ENCODE measurements at places on chromosomes 3 and 15. TPM values are rescaled to one million over a fixed set of nuclear protein-coding genes. Genes with fewer than 3 reads are reported as not detected.

DNA sequence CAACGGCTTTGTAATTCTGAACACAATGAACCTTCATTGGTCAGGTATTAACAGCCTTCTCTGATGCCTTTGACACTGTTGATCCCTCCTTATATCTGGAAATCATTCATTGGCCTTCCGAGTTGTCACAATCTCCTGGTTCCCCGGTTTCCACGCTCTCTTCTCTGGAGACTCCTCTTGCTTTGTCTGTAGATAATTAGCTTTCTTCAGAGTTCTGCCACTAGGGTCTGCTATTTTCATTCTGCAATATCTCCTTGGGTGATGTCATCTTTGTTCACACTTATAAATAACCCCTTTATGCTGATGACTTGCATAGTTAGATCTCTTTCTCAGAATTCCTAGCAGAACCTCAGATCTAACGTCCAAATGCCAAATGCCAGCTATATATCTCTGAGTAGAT, 583.8 kb upstream of the ZNF717 start:
- no peak for DNase-seq

DNA sequence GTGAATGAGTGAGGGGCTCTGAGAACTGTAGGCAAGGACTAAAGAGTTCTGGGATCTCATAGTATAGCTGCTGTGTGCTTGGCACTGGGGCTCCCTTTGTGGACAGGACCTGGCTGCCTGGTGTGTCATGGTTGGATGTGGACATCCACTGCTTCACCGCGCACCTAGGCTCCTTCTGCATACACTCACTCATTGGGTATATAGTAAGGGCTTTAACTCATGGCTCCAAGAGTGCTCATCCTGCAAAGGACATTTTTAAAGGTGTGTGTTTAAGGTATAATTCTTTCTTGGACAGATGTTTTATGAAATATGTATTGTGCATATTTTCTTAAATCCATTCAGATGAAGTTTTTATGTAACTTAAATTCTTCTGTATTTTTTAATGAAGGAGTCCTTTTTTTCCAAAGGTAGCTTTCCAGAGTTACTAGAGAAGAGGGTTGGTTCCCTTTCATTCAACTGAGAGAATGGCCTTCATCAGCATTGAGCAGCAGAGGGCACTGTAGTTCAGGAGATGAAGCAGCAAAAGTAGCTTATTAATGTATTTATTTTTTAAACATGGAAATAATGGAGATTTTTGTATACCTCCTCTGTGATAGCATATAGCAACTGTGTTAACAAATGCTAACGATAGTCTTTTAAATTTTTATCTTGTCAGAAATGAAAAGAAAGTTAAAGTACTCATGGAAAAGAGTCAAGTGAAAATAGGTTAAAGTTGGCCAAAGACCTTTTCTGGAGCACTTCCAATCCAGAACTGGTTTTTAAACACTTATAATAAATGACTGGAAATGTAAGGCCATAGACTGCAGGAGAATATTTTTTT, 25.2 kb downstream of the OXNAD1 start:
- DNase-seq, result peak; percentile 49

GRCh38 chr3:15241341-15241740, 35.3 kb downstream of the CAPN7 start:
- peak; percentile 43 for DNase-seq

GRCh38 chr15:69943637-69944036, 154.1 kb downstream of the TLE3 start:
- DNase-seq, result no peak

DNA sequence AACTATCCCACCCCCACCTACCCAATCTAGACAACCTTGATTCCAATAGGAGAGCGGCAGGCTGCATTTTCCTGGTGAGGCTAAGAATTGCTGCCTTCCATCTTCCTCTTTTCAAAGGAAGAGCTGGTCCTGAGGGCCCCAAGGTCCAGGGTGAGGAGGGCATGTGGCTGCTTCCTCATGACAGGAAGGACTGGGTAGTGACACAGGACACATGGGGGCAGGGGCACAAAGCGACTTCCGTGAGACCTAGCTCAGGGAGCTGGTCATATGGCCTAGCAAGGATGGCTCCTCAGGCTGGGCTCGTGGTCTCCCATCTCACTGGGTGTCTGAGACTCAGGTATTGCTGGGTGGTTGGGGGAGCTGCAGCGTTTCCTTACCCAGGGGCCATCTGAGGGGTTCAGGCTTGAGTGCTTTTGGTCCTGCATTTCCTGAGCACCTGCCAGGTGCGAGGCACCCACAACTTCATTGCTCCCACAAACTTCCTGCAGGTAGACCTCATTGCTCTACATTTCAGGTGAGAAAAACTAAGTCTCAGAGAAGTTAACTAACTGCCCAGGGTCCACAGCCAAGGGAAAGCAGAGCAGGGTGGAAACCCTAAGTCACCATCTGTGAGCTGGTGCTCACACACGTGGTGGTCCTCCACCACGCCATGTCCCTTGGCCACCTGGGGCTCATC, 160.0 kb upstream of the TLE3 start:
- DNase-seq, result no peak

DNA sequence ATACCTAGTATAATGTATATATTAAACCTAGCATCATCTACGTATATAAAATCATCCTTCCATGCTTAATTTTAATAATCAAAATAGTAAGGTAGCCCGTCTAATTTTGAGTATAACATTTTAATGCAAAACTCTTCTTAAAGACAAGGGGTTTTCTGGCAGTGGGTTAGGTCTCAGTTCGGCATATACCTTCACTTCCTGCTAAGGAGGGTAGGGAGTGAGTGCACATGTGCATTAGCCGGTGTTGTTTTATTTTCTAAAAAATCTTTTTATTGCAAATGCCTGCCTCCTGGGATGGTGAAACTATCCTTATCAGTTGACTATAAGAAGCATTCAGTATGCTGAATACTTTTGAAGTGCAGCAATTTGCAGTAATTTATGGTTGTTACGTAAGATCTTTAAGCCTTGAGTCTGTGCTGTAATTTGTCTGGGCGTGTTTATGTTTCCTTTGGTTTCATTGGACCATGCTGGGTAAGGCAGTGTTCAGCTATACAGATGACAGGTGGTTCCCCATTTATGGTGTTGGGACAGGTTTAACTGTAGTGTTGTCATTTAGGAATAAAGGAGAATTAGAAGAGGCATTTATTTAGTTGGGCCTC, 11.7 kb downstream of the ARHGEF26 start:
- no peak for DNase-seq

TNK2 gene
- total RNA-seq, result 41.2 TPM

DNA sequence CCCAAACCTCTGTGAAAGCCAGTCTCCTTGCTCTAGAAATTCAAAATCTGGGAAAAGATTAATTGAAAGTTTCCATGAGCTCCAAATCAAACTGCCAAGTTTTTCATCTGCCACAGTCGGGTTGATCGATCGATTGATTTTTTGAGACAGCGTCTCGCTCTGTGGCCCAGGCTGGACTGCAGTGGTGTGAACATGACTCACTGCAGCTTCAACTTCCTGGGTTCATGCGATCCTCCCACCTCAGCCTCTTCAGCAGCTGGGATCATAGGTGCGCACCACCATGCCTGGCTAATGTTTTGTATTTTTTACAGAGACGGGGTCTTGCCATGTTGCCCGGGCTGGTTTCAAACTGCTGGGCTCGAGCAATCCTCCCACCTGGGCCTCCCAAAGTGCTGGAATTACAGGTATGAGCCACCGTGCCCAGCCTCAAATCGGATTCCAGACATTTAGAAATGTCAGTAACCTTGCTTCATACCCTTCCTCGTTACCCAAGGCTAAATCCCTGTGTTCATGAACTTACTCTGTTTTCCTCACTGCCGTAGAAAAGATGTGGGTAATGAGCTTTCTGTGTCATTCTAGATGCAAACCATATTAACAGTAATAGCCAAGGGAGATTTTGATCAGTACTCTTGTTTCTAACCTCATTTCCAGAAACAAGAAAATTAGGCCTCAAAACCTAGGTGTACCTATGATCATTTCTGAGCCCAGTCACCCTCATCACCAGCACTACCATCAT, 105.9 kb upstream of the AKAP13 start:
- DNase-seq, result no peak

MPI gene
- total RNA-seq, result 46.6 TPM

- no peak for DNase-seq
Observed at GRCh38 chr3:143182866-143183664, 63.5 kb downstream of the CHST2 start.

CSTA gene
- total RNA-seq, result not detected

DNA sequence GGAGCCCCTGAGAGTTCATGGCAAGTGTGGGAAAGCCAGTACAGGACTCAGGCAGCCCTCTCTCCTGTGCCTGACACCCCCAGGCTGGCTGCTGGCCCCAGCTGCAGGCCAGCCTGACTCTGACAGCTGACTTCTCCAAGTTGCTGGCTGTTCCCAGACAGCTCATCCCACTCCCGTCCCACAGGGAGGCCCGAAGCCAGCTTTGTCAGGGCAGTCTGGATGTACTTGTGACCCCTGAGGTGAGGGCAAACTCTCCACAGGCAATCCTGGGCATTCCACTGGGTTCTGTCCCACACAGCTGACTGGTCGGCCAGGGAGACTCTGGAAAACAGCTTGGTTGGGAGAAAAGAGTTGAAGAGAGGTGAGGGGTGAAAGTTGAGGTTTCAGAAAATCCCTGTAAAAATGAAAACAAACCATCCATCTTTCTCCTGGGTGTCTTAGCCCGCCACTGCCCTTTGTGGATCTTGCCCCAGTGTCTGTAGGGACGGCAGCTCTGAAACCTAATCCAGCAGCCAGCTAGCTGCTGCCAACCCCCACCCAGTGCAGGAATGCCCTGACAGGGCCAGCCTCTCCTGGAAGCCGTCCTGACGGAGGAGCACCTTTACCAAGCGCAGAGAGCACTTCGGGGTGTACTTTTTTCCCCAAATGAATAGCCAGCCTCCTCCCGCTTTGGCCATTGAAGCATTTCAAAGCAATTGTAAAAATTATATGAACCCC, 87.9 kb downstream of the DNAJB8 start:
- no peak for DNase-seq

DNA sequence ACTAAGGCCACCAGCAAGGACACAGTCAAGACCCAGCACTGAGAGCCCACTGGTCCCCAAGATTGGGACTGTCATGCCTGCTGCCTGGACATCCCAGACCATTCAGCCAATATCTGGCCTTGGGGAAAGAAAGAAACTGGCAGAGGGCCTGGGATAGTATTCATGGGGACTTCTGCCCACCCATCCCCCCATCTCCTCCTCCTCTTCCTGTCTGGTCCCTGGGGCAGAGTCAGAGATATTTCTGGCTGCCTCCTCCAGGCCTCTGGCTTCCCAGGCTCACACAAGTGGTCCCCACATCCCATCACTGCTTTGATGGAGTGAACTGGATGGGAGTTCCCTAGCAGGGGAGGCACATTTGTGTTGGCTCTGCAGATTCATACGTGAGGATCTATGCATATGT, 4.2 kb upstream of the RASL12 start:
- DNase-seq, result no peak

ALDH1A3 gene
- 0.40 TPM for total RNA-seq

CD200 gene
- 125 TPM for total RNA-seq

DNA sequence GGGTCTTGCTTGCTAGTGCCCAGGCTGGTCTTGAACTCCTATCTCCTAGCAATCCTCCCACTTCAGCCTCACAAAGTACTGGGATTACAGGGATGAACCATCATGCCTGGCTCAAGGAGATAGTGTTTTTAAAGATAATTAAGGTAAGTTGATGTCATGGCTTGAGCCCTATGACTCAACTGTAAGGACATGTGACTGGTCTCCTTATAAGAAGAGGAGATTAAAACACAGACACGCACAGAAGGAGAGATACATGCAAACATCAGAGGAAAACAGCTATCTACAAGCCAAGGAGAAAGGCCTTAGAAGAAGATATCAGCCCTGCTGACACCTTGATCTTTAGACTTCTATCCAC, 220.4 kb upstream of the GADL1 start:
- no peak for DNase-seq

DNA sequence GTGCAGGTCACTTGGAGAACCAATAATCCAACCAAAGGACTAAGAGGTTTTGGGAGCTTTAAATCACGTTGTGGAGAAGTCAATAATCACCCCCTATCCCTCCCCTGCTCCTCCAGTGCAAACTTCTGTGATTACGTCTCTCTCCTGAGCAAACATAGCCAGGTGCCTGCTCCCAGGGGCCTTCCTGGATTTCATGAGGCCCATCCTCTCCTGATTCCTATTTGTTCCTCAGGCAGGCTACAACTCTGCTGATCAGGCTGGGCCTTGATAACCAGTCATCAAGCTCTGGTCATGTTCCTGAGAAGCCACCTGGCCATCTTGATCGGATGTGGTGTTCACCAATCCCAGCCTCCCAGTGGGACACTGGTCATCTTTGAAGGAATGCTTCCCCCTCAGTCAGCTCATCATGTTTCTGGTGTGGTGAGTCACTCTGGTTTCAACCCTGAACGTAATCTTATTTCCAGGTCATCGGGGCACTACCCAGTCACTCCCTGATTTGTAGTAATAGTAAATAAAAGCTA, 2.9 kb upstream of the ZNF710 start:
- DNase-seq, result no peak

GRCh38 chr3:4720316-4721075, 227.3 kb downstream of the ITPR1 start:
- no peak for DNase-seq

- no peak for DNase-seq
Observed at GRCh38 chr3:32556332-32556731, 14.3 kb downstream of the DYNC1LI1 start.

DNA sequence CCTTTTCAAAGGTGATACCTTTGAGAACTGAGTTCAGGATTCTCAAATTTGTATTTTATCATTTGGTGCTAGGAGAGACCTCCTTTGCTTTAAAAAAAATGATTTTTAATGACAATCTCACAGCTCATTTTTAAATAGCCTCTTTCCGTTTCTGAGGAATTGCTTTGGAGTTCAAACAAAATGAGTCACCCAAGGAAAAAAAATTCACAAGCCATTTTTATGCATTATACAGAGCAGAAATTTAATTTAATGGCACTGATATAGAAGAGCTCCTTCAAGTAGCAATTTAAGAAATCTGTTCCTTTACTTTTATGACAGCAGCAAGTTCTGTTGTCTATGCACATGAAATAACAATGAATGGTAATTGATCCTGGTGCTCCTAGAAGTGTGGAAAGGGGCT, 337.9 kb upstream of the KCNMB2 start:
- no peak for DNase-seq

DNA sequence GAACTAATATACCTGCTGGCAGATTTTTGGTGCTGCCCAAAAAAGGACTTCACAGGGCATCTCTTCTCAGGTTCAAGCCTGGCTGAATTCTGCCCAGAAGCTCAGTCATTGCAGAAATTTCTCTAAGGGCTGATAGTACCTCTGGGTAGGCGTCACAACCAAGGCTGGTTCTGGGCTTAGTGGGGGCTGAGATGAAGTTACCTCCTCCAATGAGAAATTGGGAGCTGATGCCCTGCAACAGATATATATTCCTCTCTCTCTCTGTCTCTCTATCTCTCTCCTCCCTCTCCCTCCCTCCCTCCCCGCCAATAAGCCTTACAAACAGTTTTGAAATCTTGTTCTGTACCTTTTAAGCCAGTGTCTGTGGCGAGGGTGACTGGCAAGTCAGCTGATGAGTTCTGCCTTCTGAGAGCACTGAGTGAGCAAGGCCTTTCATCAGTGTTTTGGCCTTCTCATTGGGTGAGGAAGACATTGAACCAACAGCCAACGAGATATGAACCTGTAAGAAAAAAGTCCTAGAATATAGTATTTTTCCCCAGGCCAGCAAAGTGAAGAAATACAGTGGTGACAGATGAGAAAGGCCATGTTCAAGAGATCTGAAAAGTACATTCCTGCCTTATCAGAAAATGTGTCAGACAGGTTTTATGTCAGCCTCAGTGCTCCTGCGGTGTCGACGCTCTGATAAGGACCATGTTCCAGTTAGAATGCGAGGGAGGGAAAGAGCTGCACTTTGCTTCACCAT, 45.5 kb downstream of the TMEM39A start:
- DNase-seq, result no peak
